GM13976 (cell line): ENCODE measurements at places on chromosomes 4 and X.

DNA sequence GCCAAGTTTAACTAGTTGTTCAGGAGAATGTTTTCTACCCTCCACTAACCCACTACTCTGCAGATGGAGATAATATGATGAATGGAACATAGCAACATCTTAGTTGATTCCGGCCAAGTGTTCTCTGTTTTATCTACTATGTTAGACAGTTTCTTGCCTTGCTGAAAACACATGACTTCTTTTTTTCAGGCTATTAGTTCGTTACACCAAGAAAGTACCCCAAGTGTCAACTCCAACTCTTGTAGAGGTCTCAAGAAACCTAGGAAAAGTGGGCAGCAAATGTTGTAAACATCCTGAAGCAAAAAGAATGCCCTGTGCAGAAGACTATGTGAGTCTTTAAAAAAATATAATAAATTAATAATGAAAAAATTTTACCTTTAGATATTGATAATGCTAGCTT is 13.3 kb downstream of the ALB start:
- DNase-seq: no peak

DNA sequence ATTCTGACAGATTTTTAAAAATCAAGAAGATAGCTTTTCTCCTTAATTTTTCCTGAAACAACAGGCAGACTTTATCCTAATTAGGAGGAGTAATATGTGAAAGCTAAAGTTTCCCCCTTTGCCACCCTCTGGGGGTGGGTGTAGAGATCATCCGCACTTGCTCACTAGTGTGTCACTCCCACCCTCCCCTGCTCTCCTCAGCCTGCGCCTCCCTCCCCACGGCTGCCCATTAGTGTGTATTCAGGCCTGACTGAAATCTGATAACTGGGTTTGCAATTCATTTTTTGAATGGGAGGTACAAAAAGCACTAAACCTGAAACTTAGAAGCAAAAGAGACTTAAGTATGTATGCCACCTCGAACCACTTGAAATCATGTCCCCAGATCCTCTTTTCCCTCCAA is 110.4 kb upstream of the TRIM2 start:
- DNase-seq: no peak

GRCh38 chrX:99461223-99461622 is 948.9 kb downstream of the PCDH19 start:
- no peak for DNase-seq

DNA sequence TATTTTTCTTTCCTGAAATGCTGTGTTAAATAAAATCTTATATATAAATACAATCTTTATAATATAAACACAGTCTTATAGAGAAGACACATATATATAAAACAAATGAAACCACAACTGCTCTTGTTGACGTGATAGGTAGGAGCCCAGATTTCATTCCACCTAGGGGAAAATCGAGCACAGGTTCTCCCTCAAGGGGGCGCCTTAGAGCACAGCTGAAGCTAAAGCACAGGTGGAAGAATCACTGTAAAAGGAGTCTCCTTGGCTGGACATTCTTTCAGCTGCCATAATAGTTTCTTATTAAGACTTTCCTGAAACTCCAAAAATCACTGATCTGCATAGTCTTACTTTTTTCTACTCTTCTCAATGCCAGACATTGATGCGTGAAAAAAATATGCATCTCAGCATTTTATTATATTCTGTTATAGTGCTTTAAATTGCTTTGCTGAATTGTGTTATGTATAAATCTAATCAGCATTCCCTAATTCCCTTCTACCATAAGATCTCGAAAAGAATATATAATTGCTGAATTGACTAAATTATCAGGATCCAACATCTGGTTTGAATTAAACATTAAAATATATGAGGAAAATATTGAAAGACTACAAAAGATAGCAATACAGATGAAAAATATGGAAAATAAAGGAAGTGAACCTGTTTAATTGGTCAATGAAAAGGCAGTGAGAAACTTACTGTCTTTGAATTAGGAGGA is 25.5 kb upstream of the RXFP1 start:
- DNase-seq: peak; percentile 45

DNA sequence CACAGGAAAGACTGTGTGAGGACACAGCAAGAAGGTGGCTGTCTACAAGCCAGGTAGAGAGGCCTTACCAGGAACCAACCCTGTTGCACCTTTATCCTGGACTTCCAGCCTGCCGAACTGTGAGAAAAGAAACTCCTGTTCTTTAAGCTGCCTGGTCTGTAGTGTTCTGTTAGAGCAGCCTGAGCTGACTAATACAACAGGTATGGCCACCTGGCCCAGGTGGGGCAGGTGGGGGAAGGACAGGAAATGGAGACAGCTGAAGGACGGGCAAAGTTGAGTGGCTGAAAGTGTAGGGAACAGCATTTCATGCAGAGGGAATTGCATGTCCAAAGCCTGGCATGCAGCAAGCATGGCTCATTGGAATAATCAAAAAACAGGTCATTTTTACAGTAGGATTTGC is 35.1 kb downstream of the CYTL1 start:
- DNase-seq: no peak

- no peak for DNase-seq
These were observed 30.2 kb downstream of the SMIM14 start for GRCh38 chr4:39608451-39608850.

DNA sequence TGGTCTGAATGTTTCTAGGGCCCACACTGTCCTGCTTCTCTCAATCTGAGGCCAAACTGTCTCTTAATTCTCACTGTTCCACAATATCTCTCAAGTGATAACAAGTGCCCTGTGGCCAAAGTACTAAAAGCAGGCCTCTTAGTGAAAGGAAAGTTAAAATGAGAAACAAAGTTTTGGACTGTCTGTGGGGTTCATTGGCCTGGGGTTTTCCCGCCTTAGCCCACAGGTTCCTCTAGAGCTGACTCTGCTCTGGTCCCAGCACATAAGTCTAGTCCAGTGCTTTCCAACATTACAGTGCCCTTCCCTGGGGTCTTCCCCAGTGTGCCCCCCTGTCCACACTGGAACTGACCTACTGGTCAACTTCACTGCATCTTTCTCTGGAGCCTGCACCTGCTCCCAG is 6.3 kb downstream of the MAGEB1 start:
- no peak for DNase-seq

DNA sequence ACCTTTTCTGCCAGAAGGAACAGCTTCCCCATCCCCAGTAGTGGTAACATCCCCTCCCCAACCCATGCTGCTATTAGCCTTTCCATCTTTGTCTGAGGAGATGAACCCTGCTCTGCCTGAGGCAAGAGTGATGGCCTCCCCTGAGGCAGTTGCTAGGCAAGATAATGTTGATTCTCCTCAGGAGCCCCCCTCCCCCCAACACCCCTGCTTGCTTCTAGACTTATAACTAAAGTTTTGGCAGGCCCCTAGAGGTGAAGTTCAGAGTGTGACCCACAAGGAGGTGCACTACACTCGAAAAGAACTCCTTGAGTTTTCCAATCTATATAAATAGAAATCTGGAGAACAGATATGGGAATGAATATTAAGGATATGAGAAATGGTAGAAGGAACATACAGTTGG is 962.5 kb downstream of the ADGRL3 start:
- no peak for DNase-seq

GRCh38 chrX:104659005-104659744 is 93.2 kb downstream of the IL1RAPL2 start:
- DNase-seq: no peak

- no peak for DNase-seq
These were observed 1.2 kb upstream of the DNAJB14 start for GRCh38 chr4:99947608-99948007.

- DNase-seq: no peak
These were observed 35.5 kb downstream of the MANBA start for GRCh38 chr4:102725229-102725628.

GRCh38 chr4:72383439-72383838 is 185.6 kb downstream of the ADAMTS3 start:
- DNase-seq: no peak

GRCh38 chrX:133746593-133746992 is 238.8 kb downstream of the GPC3 start:
- no peak for DNase-seq
